ENCODE measurements at places on chromosomes 2 and 18.

- no peak for DNase-seq
Observed at GRCh38 chr18:10015941-10016819, 102.4 kb downstream of the VAPA start.

- no peak for DNase-seq
Observed at GRCh38 chr2:60213865-60214625, 339.4 kb downstream of the BCL11A start.

DNA sequence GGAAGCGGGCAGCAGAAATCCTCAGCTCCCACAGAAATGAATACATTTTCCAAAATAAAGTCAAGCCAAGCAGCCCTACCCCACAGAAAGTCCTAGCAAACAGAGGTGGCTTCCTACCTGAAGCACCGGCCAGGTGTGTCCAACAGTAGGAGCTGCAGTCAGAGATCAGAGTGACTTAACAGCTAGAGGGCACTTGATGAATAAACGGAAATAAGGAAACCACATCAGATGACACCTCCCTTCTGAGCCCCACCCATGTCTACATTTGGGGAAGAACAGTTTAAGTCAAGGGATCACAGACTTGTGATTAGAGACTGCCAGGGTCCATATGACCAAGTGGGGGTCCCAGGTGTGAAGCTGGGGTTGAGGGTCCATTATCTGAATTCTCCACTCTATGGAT, at the start of gene CXCR1:
Gene CXCR1, minus strand, starts transcription at position 172 of the 400 bp plus-strand sequence. CDS start 1,751 bp downstream, outside the sequence.
- no peak for DNase-seq

DNA sequence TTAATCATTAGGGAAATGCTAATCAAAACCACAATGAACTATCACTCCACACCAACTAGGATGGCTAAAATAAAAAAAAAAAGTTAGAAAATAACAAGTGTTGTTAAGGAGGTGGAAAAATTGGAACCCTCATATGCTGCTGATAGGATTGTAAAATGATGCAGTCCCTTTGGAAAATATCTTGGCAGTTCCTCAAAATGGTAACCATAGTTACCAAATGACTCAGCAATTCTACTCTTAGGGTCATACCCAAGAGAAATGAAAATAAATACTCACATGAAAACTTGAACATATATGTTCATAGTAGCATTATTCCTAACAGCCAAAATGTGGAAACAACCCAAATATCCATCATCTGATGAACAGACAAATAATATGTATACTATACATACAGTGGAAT, 15.7 kb upstream of the ACVR2A start:
- DNase-seq = no peak

- no peak for DNase-seq
Observed at GRCh38 chr2:200399046-200399445, 92.6 kb downstream of the SPATS2L start.

DNA sequence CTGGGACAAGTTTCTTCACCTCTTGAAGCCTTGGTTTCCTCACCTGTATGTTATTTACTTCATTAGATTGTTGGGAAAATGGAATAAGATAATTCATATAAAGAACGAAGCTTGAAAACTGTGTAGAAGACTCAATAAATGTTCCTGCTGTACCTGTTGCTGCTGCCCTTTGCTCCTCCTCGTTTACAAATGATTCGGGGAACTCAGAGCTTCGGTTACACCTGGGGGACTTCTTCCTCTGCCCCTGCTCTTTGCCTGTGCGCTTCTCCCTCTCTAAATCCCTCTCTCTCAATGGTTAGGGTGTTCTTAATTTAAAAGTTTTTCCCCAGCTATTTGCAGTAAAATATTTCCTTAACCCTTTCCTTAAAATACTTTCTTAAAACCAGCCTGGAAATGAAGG, 3.3 kb upstream of the RMDN2 start:
- no peak for DNase-seq

DNA sequence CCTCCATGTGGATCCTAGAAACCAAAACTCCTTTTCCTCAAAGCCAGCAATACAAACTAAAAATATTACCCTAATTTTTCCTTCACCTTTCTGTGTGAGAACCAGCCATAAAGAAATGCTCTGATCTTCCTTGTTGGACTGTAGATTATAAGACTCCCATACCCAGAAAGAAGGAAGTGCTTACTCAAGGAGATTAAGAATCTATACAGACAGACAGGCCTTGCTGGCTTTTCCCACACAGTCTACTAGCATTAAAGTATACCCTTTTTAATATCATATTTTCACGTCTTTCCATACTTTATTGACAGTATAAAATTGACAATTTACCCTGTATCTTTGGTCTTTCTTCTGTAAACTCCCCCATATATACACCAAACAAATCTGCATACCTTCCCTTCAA, 139.0 kb downstream of the GULP1 start:
- no peak for DNase-seq

DNA sequence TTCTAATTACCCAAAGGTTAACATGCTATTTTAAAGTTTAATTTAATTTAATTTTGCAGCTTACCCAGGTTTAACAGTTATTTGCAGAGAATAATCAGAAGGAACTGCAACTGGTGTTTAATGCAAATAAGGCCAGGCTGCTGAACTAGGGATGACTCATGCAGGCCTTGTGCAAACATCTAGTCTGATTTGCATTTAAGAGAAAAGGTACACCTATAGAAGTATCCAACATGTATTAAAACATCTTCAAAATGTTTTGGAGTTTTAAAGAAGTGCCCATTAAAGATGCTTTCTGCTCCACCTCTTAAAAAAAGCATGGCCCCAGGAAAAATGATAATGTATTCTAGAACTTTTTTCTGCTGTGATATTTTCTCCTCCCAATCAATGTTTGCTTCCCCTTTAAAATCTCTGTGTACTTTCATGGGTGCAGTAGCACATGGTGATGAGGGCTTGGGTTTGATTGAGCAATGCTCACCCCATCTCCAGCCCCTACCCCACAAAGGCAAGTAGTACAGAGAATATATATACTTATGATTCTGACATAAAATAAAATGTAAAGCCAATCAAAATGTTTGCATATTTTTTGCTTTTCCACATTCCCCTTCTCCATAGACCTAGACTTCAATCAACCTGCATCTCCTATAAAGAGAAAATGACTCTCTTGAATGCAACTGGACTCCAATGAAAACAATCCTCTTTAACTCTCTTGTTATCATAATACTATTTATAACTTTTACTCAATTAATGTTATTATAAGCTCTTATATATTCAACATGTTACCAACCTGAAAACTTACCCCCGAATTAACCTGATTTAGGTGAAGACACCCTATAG, 54.1 kb downstream of the ATP8B1 start:
- DNase-seq = no peak

DNA sequence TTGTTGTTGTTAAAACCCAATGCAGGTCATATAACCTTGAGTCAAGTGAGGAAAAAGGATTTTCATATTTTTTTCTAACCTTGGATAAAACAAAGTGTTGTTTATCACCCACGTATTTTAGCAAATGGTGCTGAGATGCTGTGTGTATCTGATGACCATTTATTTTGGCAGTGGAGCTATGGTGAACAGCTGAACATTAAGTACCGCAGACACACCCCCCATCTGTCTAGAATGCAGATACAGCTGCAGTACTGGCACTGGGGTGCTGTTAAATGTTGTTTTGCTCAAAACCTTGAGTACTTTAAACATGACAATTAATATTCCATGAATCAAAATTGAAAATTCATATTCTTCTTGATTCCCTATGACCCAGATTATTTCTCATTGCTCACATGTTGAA, 773.3 kb upstream of the SLC39A10 start:
- DNase-seq = no peak

DNA sequence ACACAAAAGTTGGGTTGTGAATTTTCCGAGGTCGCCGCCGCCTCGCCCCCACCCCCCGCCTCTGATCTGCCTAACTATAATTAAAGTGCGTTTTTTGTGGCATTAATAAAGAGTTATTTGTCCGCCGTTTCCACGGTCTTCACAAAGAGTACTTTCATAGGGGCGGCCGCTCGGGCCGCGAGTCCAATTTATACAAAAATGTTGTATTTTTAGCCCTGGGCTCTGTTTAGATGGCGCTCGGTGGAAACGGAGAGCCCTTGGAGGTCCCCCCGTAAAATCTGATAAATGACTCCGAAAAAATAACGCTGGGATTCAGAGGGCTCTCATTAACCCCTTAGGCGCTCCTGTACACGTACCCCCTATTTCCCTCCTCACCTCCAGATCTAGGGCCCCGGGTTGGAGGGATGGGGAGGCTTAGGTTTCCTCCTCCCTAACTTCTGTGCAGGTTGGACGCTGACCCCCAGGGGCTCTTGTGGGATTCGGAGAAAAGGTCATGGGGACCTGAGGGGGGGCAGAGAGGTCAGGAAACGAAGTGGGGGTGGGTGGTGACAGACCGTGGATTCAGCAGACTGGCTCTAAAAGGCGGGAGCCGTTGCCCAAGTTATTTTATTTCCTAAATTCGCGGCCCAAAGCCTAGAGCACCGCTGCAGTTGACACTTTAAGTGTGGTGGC, 1.9 kb downstream of the CYP26B1 start:
- DNase-seq = no peak

DNA sequence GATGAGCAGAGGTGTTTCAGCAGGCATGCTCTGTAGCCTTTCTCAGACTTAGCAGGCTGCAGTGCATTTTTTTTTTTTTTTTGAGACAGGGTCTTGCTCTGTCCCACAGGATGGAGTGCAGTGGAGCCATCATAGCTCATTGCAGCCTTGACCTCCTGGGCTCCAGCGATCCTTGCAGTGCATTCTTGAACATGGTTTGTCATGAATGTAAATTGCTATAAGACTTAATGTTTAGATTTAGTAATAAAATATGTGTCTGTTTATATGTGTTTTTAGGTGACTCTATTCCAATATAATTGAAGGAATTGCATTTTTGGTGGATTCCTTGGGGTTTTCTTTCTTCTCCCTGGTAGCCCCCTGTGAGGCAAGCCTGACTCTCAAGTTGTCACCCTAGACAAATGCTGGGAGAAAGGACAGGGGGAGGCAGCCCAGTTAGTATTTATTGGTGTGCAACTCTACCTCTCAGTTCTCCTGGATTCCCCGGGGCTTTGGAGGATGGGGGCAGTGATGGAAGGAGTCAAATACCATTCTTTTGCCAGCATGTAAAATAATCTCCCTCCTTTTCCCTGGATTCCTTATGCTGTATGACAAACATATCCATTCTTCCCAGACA, 22.7 kb downstream of the LYPD6B start:
- DNase-seq = no peak

DNA sequence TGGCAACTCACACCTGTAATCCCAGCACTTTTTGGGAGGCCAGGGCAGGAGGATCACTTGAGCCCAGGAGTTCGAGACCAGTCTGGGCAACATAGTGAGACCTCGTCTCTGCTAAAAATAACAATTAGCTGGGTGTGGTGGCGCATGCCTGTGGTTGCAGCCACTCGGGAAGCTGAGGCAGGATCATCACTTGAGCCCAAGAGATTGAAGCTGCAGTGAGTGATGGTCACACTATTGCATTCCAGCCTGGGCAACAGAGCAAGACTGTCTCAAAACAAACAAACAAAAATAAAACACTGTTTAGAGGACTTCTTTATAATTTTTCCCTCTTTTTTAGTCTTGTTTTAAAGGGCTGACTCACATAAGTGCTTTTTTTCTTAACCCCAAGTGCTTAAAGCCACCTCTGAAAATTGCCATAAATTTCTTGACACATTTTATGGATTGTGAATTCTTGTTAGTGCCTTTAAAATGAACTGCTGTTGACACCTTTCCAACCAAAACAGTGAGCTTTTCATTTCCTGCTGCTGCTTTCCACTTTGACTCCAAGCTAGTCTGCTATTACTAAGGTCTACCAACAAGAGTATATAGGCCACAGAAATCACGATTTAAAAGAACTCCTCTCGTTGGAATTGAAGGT, 41.7 kb downstream of the CYP20A1 start:
- DNase-seq = no peak

GRCh38 chr2:122634256-122634655, 878.8 kb downstream of the TSN start:
- DNase-seq = no peak

- peak; percentile 18 for DNase-seq
Observed at GRCh38 chr2:55049821-55050099, 491 bp downstream of the RTN4 start.

DNA sequence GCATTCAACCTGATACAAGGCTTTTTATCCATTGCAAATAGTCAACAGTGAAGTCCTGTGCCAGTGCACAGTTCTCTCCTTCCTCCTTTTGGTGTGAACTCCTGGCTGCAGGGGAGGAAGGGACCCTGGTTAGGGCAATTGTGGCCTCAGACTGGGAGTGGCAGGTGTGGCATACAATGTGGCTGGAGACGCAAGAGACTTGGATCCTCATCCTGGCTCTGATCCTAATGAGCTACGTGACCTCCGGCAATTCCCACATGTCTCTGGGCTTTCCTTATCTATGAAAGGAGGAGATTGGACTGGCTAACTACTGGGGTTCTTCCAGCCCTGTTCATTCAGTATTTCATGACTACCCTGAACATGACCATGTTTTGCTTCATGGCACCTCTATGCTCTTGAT, 10.5 kb upstream of the IL1A start:
- no peak for DNase-seq

DNA sequence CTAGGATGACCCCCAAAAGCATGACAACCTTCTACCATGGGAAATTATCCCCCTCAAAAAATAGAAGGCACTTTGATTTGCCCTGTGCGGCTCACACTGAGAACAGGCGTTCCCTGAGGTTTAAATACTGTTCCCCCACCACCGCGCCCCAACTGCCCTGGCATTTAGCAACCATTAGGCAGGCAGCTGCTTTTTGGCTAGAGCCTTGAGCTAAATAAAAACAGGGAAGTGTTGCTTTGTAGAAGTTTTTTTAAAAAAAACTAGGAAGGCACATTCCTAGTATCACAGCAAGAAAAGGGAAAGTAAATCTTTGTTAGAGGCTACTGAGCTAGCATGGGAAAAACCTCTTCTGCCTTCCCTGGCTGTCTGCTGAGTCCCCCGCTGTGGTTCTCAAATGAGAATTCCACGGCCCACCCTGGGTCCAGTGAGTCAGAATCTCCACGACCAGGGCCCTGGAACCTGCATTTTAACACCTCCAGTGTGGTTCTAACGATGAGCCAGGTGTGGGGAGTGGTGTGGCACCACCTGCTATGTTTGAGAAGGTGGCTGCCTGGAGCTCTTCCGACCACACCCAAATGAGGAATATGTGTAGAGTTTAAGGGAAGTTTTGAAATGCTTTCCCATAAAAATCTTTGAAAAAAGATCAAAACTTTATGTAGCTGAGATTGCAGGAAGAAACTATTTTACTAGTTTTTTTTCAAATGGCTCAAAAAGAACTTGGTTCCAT, 66.4 kb downstream of the VIT start:
- no peak for DNase-seq

DNA sequence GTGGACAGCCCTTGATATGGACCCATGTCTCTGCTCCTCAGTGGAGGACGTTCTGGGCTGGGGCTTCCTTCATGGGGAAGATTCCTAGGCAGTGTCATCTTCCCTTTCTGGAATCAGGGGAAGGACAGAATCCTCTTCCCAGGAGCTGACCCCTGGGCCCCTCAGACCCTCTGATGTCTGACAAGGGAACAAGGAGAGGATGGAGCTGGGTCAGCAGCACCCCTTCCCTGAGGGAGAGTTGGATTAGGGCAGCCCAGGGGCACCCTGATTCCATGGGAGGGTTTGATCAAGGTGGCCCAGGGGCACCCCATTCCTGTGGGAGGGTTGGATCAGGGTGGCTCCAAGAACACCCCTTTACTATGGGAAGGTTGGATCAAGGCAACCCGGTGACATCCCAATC, 86.5 kb downstream of the ACKR3 start:
- DNase-seq = no peak

Data from stimulated activated CD4-positive, alpha-beta T cell treated with anti-CD3 and anti-CD28 coated beads, Interleukin-4, amount 100 ng/mL, for 48 hours (primary cell).